Upper lobe of right lung (tissue), 1 donor: ENCODE measurements at places on chromosomes 4 and X. TPM values are rescaled to one million over a fixed set of nuclear protein-coding genes. Genes with fewer than 3 reads are reported as not detected.

The KLB gene
- total RNA-seq, result 0.87 TPM

The PLS3 gene
- 212 TPM for total RNA-seq

The CXorf49 gene
- not detected for total RNA-seq

The TBC1D8B gene
- total RNA-seq, result 8.4 TPM
